ENCODE measurements at places on chromosomes 12 and 14. TPM values are rescaled to one million over a fixed set of nuclear protein-coding genes. Genes with fewer than 3 reads are reported as not detected.

The LHX5 gene
- not detected for total RNA-seq

The TBX5 gene
- total RNA-seq = 5.5 TPM

The TNS2 gene
- total RNA-seq = 85.7 TPM

The SMIM41 gene
- 0.39 TPM for total RNA-seq

The KRT75 gene
- 1.4 TPM for total RNA-seq

The TXNDC16 gene
- total RNA-seq = 9.0 TPM

The RNASE7 gene
- total RNA-seq = not detected

The RPL10L gene
- not detected for total RNA-seq

The GPR84 gene
- under 0.01 TPM for total RNA-seq

The GLI1 gene
- 0.26 TPM for total RNA-seq

The RNASE3 gene
- not detected for total RNA-seq

The PRIMA1 gene
- 1.0 TPM for total RNA-seq

The CYP27B1 gene
- 0.22 TPM for total RNA-seq

The LRIG3 gene
- total RNA-seq = 197 TPM

The LALBA gene
- total RNA-seq = not detected

The CIROP gene
- total RNA-seq = not detected

The AGAP2 gene
- 0.11 TPM for total RNA-seq
